ENCODE measurements at places on chromosomes 7 and 10. TPM values are rescaled to one million over a fixed set of nuclear protein-coding genes. Genes with fewer than 3 reads are reported as not detected.
A peak's percentile ranks its signal among the peaks of the same experiment; 100 is the strongest.

GRCh38 chr7:12456506-12456905, 52.8 kb upstream of the VWDE start:
- peaks cover 14% of the 10 kb centered on the region for H3K27me3 ChIP-seq
- no peaks in the 10 kb centered on the region for H3K36me3 ChIP-seq
- H3K4me3 ChIP-seq = no peak overlapping the region
- no peak for DNase-seq

GRCh38 chr7:50349963-50350944, 45.7 kb downstream of the IKZF1 start:
- peak overlapping the region; percentile 98 for H3K27ac ChIP-seq
- H3K4me1 ChIP-seq = peaks cover 96% of the 10 kb centered on the region
- peak overlapping the region; percentile 64 for H3K4me3 ChIP-seq
- H3K36me3 ChIP-seq = peaks cover 85% of the 10 kb centered on the region

DNA sequence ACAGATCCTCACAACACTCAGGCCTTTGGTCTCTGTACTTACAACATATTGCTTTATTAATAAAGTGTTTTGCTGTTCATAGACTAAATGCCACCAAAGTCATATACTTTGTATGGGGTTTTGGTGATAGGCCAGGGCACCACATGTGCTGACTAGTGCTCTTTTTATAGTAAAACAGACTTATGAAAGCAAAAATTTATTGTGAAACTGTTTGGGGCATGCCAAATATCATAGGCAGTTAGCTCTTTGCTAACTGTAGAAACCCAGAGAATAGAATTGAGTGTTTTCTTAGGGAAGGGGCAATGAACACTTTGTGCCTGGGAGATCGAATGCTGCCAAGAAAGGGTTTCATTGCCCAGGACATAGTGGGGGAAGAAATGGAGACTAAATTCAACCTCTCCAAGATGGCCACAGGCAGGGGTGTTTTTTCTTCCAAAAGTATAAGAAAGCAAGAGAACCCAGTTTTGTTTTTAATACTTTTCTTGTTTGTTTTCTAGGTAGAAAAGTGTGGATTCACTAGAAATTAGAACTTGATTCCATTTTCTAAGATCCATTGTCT, 142.7 kb downstream of the TRIL start:
- H3K36me3 ChIP-seq = no peaks in the 10 kb centered on the region
- H3K4me1 ChIP-seq = no peaks in the 10 kb centered on the region
- H3K4me3 ChIP-seq = no peak overlapping the region
- no peak overlapping the region for H3K27ac ChIP-seq

DNA sequence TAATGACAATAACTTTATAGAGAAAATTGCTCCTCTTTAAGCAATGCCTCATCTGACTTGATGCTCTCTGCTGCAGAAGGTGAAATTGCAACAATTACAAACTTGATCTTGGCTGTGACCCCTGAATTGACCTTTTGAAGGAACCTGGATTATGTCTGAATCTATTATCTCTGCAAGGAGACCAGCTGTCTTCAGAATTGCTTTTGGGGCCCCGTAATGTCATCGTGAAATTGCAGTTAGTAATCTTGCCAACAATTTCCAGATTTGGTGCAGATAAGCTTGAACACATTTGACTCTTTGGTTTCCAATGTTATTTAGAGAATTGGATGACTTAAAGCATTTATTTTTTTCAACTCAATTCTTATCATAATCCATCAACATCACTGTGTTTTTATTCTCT, 520.6 kb downstream of the CCSER2 start:
- H3K4me3 ChIP-seq = no peak overlapping the region
- no peaks in the 10 kb centered on the region for H3K27me3 ChIP-seq
- H3K27ac ChIP-seq = no peak overlapping the region
- no peaks in the 10 kb centered on the region for H3K4me1 ChIP-seq
- H3K36me3 ChIP-seq = no peaks in the 10 kb centered on the region

- H3K4me3 ChIP-seq = peak overlapping the region; percentile 81
- H3K27ac ChIP-seq = peak overlapping the region; percentile 79
- H3K36me3 ChIP-seq = peaks cover 2% of the 10 kb centered on the region
- peaks cover 52% of the 10 kb centered on the region for H3K4me1 ChIP-seq
- DNase-seq = peak; percentile 71
- H3K27me3 ChIP-seq = peaks cover 8% of the 10 kb centered on the region
Observed at GRCh38 chr7:43758822-43759683, 573 bp downstream of the BLVRA start.

DNA sequence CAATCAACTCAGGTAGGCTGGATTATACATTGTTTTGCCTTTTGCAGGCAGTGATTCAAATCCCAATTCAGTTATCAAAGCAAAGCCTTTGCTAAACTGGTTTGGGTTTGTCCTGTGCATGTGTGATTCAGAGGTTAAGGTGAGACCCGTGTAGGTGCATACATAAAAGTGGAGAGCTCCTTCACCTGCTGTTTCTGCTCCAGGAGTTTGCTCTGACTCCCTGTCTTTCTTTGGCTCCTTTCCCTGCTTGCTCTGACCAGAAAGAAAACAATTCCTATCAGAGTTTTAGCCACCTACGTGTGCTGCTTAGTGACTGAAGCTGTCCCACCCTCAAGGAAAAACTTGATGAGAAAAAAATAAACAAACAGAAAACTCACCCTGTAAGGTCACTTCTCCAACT, 101.1 kb downstream of the TPST1 start:
- no peak for DNase-seq
- peaks cover 2% of the 10 kb centered on the region for H3K4me1 ChIP-seq
- no peaks in the 10 kb centered on the region for H3K36me3 ChIP-seq
- no peak overlapping the region for H3K27ac ChIP-seq

DNA sequence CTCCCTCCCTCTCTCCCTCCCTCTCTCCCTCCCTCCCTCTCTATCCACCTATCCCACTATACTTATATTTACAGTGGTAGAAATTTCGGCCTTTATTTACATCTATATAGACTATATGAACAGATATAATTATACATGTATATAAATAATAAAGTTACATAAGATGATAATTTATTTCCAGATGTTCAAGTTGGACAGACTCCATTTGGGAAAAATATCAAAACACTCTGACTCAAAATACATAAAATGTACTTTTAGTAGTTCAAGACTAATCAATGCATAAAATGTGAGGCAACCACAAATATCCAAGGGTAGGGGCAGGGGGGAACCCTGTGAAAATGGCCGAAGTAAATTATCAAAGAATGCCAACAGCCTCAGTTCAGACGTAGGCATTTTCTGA, 203.0 kb downstream of the FANK1 start:
- H3K27ac ChIP-seq = no peak overlapping the region
- H3K27me3 ChIP-seq = no peaks in the 10 kb centered on the region
- H3K4me1 ChIP-seq = no peaks in the 10 kb centered on the region
- no peak for DNase-seq
- no peaks in the 10 kb centered on the region for H3K36me3 ChIP-seq
- no peak overlapping the region for H3K4me3 ChIP-seq

DNA sequence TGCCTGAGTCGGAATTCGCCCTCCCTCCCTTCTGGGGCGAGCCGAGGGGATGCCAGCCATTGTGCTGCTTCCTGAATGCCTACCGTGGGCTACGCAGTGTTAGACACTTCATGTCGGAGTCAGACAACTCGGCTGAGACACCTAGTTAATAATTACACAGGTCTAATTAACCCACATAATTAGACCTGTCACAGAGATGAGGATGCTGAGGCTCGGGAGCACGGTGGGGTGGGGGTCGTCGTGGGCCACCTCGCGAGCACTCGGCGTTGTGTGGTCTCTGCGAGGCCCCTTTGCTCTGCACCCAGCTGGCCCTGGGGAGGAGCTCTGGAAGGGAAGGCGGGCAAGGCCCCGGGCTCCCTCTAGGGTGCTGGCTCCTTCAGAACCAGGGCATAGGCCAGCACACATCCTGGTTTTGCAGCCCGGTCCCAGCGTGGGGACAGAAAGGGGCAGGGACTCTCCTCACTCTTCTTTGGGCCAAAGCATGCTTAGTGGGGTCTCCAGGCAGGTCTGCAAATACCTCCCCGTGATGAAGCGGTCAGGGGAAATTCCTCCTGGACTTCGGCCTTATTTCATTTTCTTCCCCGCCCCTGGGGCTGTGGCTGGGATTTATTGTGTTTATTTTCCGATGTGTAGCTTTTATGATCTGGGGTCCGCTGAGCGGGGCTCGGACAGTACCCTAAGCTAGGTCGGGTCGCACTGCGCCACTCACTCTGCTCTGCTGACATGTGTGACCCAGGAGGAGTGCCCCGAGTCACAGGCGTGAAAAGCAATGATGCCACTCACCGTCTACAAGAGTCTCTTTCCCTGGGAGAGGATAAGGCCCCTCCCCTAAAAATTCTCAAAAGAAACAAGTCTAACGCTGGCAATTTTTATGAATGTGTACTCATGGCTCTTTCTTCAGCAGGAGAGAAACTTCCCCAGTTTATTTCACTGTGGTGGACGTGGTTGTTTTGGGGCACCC, 4.9 kb upstream of the FOXL3 start:
- no peak for DNase-seq
- H3K4me3 ChIP-seq = no peak overlapping the region
- peaks cover 29% of the 10 kb centered on the region for H3K27me3 ChIP-seq
- H3K27ac ChIP-seq = no peak overlapping the region
- H3K36me3 ChIP-seq = no peaks in the 10 kb centered on the region

GRCh38 chr7:20293336-20293735, 37.4 kb upstream of the ITGB8 start:
- H3K27me3 ChIP-seq = peaks cover 12% of the 10 kb centered on the region
- no peak overlapping the region for H3K4me3 ChIP-seq
- H3K27ac ChIP-seq = no peak overlapping the region
- DNase-seq = no peak
- no peaks in the 10 kb centered on the region for H3K36me3 ChIP-seq

- no peak overlapping the region for H3K27ac ChIP-seq
- H3K27me3 ChIP-seq = no peaks in the 10 kb centered on the region
- no peak overlapping the region for H3K4me3 ChIP-seq
- peaks cover 2% of the 10 kb centered on the region for H3K36me3 ChIP-seq
- peaks cover 38% of the 10 kb centered on the region for H3K4me1 ChIP-seq
- DNase-seq = no peak
Observed at GRCh38 chr7:2517026-2517425, 2.5 kb upstream of the LFNG start.

DNA sequence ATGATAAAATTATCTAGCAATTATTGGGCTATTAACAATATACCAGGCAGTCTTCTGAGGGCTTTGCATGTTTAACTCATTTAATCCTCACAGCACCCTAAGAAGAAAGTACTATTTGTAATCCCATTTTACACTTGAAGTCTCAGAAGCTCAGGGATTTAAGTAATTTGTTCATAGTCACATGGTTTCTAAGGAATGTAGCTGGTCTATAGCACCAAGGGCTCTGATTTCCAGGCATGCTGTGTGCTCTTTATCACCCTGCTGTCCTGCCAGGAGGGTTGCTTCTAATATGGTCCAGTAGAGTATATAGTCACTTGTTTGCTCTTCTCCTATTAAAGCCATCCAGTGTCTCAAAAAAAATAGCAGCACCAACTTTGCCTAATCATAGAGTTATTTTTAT, 417.2 kb downstream of the PLXDC2 start:
- H3K36me3 ChIP-seq = no peaks in the 10 kb centered on the region
- no peaks in the 10 kb centered on the region for H3K27me3 ChIP-seq
- H3K4me3 ChIP-seq = no peak overlapping the region
- no peak overlapping the region for H3K27ac ChIP-seq
- H3K4me1 ChIP-seq = no peaks in the 10 kb centered on the region

- H3K4me3 ChIP-seq = no peak overlapping the region
- no peak overlapping the region for H3K27ac ChIP-seq
- DNase-seq = no peak
- no peaks in the 10 kb centered on the region for H3K36me3 ChIP-seq
- no peaks in the 10 kb centered on the region for H3K4me1 ChIP-seq
Observed at GRCh38 chr10:125462845-125463244, 220.1 kb downstream of the TEX36 start.

DNA sequence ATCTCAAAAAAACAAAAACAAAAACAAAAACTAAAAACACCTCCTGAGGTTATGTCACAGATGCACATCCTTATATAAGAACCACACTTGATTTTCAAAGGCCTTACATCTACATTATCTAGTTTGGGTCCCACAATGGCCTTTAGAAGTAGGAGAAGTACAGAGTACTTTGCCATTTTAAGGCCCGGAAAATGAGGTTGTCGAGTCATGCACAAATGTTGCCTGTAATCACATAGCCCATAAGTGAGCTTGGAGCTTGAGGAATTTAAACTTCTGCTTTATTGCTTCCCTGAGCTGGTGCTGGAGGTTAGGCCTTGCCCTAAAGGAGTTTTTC, 9.7 kb upstream of the MKRN1 start:
- no peak overlapping the region for H3K4me3 ChIP-seq
- H3K36me3 ChIP-seq = no peaks in the 10 kb centered on the region
- H3K4me1 ChIP-seq = no peaks in the 10 kb centered on the region
- no peaks in the 10 kb centered on the region for H3K27me3 ChIP-seq
- no peak overlapping the region for H3K27ac ChIP-seq
- DNase-seq = no peak

DNA sequence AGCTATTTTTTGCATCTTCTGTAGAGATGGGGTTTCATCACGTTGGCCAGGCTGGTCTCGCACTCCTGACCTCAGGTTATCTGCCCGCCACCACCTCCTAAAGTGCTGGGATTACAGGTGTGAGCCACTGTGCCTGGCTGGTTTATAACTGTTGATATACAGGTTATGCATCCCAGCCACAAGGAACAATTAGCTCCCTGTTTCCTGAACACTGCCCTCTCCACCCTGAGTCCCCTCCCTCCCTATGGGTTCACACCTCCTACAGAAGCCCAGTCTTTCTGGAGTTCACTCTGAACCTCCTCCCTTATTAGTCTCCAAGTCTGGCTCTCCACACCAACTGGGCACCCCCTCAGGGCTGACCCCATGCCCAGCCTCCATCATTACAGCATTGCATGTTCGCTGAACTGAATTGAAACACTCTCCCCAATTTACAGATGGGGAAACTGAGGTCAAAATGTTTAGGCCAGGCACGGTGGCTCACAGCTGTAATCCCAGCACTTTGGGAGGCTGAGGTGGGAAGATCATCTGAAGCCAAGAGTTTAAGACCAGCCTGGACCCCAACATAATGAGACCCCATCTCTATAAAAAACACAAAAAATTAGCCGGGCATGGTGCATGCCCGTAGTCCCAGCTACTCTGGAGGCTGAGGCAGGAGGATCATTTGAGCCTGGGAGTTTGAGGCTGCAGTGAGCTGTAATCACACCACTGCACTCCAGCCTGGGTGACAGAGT, 1.7 kb upstream of the CLIP2 start:
- peaks cover 14% of the 10 kb centered on the region for H3K4me1 ChIP-seq
- peaks cover 19% of the 10 kb centered on the region for H3K27me3 ChIP-seq
- H3K27ac ChIP-seq = no peak overlapping the region
- no peak for DNase-seq
- no peaks in the 10 kb centered on the region for H3K36me3 ChIP-seq

GRCh38 chr10:4981722-4982471, 18.7 kb downstream of the AKR1C1 start:
- H3K36me3 ChIP-seq = no peaks in the 10 kb centered on the region
- DNase-seq = no peak
- H3K27me3 ChIP-seq = peaks cover 5% of the 10 kb centered on the region
- H3K4me1 ChIP-seq = peaks cover 4% of the 10 kb centered on the region
- H3K4me3 ChIP-seq = no peak overlapping the region

GRCh38 chr10:47299611-47300428, at the start of gene GDF10:
Gene GDF10, plus strand, starts transcription at chr10:47300197. Its CDS starts 455 bp downstream, at chr10:47300652.
- H3K36me3 ChIP-seq = no peaks in the 10 kb centered on the region
- H3K27me3 ChIP-seq = peaks cover 11% of the 10 kb centered on the region
- H3K4me1 ChIP-seq = peaks cover 22% of the 10 kb centered on the region
- H3K27ac ChIP-seq = peak within 1 kb of the TSS; percentile 15
- DNase-seq = peak; percentile 55

GRCh38 chr10:74150204-74150989, at the start of gene AP3M1:
Gene AP3M1, minus strand, starts transcription at chr10:74150828. Its CDS starts 12,449 bp downstream, at chr10:74138379.
- H3K36me3 ChIP-seq = peaks cover 15% of the 10 kb centered on the region
- no peak within 1 kb of the TSS for H3K27ac ChIP-seq

SLC16A9 gene
- total RNA-seq = 1.9 TPM

FXYD4 gene
- not detected for total RNA-seq

OR9A2 gene
- not detected for total RNA-seq

ZFAND2A gene
- total RNA-seq = 22.0 TPM

All from activated naive CD8-positive, alpha-beta T cell treated with anti-CD3 and anti-CD28 coated beads for 36 hours (primary cell).